ENCODE measurements at places on chromosomes 4 and X.

- DNase-seq: no peak
Observed at GRCh38 chrX:113962343-113962742, 621.5 kb upstream of the HTR2C start.

DNA sequence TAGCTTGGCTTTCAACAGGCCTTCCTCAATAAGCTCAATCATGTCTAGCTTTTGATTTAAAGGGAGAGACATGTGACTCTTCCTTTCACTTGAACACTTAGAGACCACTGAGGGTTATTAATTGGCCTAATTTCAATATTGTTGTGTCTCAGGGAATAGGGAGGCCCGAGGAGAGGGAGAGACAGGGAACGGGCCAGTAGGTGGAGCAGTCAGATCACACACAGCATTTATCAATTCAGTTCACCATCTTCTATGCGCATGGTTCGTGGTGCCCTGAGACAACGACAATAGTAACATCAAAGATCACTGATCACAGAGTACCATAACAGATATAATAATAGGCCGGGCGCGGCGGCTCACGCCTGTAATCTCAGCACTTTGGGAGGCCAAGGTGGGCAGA is 17.8 kb downstream of the ZNF81 start:
- no peak for DNase-seq

- no peak for DNase-seq
Observed at GRCh38 chrX:45261005-45261404, 60.3 kb upstream of the DIPK2B start.

GRCh38 chrX:112067601-112068000 is 15.0 kb downstream of the TRPC5 start:
- peak; percentile 57 for DNase-seq

- DNase-seq: no peak
Observed at GRCh38 chr4:170698334-170698733, 608.6 kb upstream of the AADAT start.
